ENCODE measurements at places on chromosomes 2 and 18. TPM values are rescaled to one million over a fixed set of nuclear protein-coding genes. Genes with fewer than 3 reads are reported as not detected.

- no peak for DNase-seq
Measured at GRCh38 chr2:36459725-36460137, 104.2 kb downstream of the CRIM1 start.

DNA sequence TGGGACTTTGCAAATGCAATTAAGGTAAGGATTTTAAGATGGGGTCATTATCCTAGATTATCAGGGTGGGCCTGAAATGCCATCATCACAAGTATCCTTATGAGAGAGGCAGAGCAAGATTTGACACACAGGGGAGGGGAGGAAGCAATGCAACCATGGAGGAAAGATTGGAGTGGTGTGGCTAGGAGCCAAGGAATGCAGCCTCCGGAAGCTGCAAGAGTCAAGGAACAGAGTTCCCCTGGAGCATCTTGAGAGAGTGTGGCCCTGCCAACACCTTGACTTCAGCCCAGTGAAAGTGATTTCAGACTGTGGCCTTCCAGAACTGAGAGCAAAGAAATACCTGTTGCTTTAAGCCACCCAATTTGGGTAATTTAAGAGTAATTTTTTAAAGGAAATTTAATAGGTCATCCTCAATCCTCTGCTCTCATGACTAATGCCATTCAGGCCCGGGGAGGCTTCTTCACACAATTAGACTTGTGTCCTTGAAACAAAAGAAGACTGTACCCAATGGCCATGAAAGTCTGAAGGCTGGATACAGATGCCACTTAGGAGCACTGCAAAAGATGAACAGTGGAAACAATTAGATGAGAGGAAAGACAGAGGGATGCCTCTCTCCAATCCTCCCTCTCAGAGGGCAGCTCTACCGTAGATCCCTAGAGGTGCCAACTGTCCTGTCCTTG is 250.3 kb upstream of the ID2 start:
- DNase-seq, result no peak

- no peak for DNase-seq
Measured at GRCh38 chr18:44986933-44987332, 306.2 kb downstream of the SETBP1 start.

- DNase-seq, result no peak
Measured at GRCh38 chr2:77873506-77873905, 351.3 kb upstream of the LRRTM4 start.

MYO7B gene
- not detected for total RNA-seq

ARHGAP15 gene
- 45.0 TPM for total RNA-seq

ERICH2 gene
- not detected for total RNA-seq

All from tibial nerve (tissue), 4 donors.